ENCODE measurements at places on chromosomes 2 and 18. TPM values are rescaled to one million over a fixed set of nuclear protein-coding genes. Genes with fewer than 3 reads are reported as not detected.

The RPS27A gene
- total RNA-seq, result 1,476 TPM

The KLHL41 gene
- total RNA-seq, result 1,869 TPM

The MLPH gene
- 51.0 TPM for total RNA-seq

The STAT4 gene
- 1.1 TPM for total RNA-seq

The HOXD11 gene
- not detected for total RNA-seq

The SCN2A gene
- total RNA-seq, result 0.56 TPM

The ABCG5 gene
- total RNA-seq, result not detected

The SLC14A1 gene
- total RNA-seq, result not detected

The GNLY gene
- total RNA-seq, result 1.4 TPM

The IL1RL1 gene
- total RNA-seq, result not detected

The NEU2 gene
- total RNA-seq, result not detected

The SERPINB4 gene
- not detected for total RNA-seq

The POLE4 gene
- 16.7 TPM for total RNA-seq

The HOXD12 gene
- total RNA-seq, result not detected

The CCDC85A gene
- 2.1 TPM for total RNA-seq

The ACMSD gene
- total RNA-seq, result not detected

The SERPINB11 gene
- not detected for total RNA-seq

The CGREF1 gene
- total RNA-seq, result 0.62 TPM

The AQP12B gene
- not detected for total RNA-seq

The SERPINB13 gene
- total RNA-seq, result not detected

The REG3G gene
- total RNA-seq, result not detected

The RALBP1 gene
- total RNA-seq, result 73.8 TPM

The CRYGC gene
- total RNA-seq, result not detected

The CPO gene
- not detected for total RNA-seq

The CFC1 gene
- total RNA-seq, result not detected

The EIF5B gene
- total RNA-seq, result 22.3 TPM

The OSR1 gene
- total RNA-seq, result 2.5 TPM

The TUBA4B gene
- not detected for total RNA-seq

The COL5A2 gene
- total RNA-seq, result 285 TPM

The SULT1C4 gene
- total RNA-seq, result not detected

The CABYR gene
- 1.4 TPM for total RNA-seq

The SLC35F6 gene
- total RNA-seq, result 31.3 TPM

The NPAS2 gene
- 10.2 TPM for total RNA-seq

The XIRP2 gene
- 35.7 TPM for total RNA-seq

The PLCD4 gene
- 11.8 TPM for total RNA-seq

The SCYGR4 gene
- not detected for total RNA-seq

The ZNF385B gene
- total RNA-seq, result 1.2 TPM

The PSTPIP2 gene
- 2.5 TPM for total RNA-seq

The UGT1A3 gene
- not detected for total RNA-seq

The KATNAL2 gene
- total RNA-seq, result 13.9 TPM
